ENCODE measurements at places on chromosomes 4 and X.

GRCh38 chr4:56671373-56671772 lies 9.7 kb downstream of the HOPX start:
- DNase-seq = no peak

- DNase-seq = no peak
These were observed 750 bp downstream of the TMEM129 start for GRCh38 chr4:1720163-1720983.

- no peak for DNase-seq
These were observed 53.5 kb downstream of the TBC1D14 start for GRCh38 chr4:6963139-6963611.

- DNase-seq = no peak
These were observed 136.1 kb downstream of the VSIG4 start for GRCh38 chrX:65903750-65904149.

DNA sequence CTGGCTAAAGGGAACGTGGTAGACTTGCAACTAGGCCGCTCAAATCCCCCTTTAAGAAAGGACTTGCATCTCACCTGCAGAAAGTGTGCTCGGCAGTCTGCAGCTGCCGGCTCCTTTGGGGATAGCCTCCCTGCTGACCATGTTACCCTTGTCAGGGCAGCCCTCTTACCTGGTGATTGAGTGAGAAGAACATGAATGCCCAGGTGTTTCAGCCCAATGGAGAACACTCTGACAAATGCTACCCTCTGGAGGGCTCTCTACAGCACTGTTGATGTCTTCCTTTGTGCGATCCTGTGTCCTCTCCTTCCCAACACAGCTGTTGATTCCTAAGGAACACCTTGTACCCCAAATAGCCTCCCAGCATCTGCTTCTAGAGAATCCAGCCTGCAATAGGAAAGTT lies 178.7 kb upstream of the LDB2 start:
- DNase-seq = no peak

- DNase-seq = peak; percentile 58
These were observed 78.6 kb downstream of the CAMK2D start for GRCh38 chr4:113682730-113683537.

GRCh38 chr4:158865520-158866177 lies 96.8 kb downstream of the FNIP2 start:
- DNase-seq = peak; percentile 49

GRCh38 chr4:120636120-120636630 lies 286.4 kb downstream of the PRDM5 start:
- no peak for DNase-seq

DNA sequence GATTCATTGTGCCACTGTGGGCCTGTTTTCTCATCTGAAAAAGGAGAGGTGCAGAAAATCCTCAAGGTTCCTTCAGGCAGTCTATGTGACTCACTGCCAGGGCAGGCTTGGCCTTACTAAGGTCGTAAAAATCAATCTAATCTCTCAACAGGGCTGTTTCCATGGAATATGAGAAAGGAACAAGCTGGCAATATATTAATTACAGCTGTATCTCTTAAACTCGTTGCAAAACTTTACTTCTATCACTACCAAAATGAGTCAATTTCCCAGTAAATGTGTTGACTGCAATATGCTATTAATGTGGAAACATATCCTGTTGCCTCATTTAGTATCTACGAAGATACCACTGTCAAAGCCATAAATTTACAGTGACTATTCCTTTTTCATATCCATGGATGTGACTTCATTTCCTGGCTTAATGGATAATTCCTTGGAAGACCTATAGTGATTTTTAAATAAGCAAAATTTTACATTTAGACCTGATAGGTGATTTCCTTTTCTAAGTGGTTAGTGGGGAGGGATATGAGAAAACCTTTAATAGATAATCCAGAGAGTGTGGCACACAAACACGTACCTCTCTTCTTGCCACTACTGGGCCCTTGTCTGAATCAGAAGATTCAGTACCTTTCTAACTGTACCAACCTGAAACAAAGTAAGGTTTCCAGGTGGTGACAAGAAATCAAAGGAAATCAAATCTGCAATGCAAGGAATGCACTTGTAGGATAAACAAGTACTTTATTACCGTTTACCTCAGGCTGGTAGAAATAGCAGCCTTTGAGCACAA lies 127.4 kb upstream of the FTHL17 start:
- DNase-seq = no peak

- DNase-seq = no peak
These were observed 12.1 kb upstream of the CC2D2A start for GRCh38 chr4:15457406-15458201.

DNA sequence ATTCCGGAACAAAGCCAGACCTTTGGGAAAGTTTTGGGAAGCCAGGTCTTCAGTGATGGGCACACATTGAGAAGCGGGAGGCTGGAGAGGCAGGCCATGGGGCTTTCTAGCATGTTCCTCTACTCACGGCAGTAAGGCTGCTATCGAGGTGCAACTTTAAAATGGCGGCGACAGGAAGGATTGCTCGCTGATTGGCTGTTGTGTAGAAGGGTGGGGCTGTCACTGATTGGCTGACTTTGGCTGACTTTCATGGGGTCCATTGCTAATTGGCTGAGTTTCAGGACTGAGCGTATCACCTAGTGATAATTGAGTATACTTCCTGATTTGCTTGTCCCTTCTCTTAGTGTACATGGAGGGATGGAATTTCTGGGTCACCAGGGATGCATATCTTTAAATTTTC lies 19.7 kb upstream of the GLOD5 start:
- DNase-seq = no peak

- no peak for DNase-seq
These were observed 211.8 kb downstream of the DTHD1 start for GRCh38 chr4:36493251-36493650.

DNA sequence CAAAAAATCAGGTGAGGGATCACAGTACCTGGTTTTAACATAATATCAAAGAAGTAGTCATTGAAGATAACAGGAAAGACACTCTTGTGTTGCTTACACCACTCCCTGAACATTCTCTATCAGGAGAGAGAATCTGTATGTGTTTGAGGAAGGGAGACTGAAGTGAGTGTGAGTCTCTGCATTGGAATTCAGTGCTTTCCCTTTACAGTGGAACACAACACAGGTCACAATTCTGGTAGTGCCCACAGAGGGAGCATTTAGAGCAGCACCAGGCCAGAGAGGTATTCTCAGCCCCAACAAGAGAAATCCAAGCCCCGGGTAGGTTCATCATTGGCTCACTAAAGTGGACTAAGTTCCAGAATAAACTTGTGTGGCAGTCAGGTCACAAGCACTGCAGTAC lies 64.7 kb upstream of the UBQLN2 start:
- no peak for DNase-seq

GRCh38 chr4:153521478-153521877 lies 55.3 kb downstream of the TMEM131L start:
- no peak for DNase-seq

DNA sequence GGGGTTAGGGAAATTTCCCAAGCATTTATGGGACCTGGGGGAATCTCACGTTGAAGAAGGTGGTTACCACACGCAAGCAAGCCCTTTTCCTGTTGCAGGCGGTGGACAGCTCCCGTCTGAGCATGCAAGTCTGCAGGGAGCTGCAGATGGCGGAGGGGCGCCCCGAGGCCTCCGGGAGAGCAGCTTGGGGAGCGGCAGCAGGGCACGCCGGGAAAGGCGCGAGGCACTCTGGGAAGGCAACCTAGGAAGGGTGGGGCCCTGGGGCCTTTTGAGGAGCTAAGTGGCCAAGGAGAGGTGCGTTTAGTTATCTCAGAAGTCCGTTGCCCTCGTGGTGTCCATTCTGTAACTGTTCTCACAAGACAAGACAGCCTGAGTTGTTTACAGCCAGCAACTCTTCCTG lies 57.0 kb upstream of the SLC25A4 start:
- no peak for DNase-seq

GRCh38 chrX:47420962-47421361 lies 50.6 kb downstream of the ZNF157 start:
- DNase-seq = no peak

- no peak for DNase-seq
These were observed 350.9 kb upstream of the F9 start for GRCh38 chrX:139179592-139179991.

DNA sequence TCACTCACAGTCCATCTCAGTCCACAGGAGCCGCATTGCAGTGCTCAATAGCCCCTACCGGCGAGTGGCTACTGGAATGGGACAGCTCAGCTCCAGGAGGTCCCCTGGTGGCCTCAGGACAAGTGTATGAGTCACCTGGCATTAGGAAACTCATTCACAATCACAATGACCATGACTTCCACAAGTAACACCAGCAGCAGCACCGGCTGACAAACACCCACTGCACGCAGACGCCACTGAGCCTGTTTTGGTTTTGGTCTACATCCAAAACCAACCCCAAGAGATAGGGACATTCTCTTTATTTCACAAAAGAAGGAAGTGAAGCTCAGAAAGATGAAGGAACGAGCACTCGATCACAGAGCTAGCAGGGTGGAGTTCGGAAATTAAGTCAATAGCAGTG lies 8.1 kb downstream of the JAKMIP1 start:
- DNase-seq = no peak

DNA sequence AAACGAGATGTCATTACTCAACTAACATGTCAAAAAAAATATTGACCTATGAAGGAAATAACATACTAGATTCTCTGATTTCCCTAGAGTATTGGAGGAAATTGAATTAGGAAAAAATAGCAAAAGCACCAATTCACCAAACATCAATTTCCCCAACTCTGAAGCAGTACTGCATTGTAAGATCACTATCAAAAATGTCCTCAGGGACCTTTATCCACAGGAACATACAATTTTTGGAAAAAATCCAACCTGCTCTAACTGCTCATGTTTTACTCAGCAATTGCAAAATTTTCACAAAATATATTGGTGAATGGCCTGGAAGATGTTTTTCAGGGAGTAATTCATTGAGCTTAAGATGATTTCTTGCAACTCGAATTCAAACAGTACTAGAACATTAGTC lies 239.0 kb upstream of the GIMD1 start:
- DNase-seq = no peak

- no peak for DNase-seq
These were observed 12.4 kb upstream of the ZCCHC13 start for GRCh38 chrX:74291577-74291963.

- no peak for DNase-seq
These were observed 162.9 kb upstream of the USP9X start for GRCh38 chrX:40922307-40922706.

- DNase-seq = no peak
These were observed at the start of gene DCLK2 for GRCh38 chr4:150078041-150078578. Gene DCLK2, plus strand, starts transcription at chr4:150078445. Its CDS starts 583 bp downstream, at chr4:150079028.

GRCh38 chrX:119618439-119618838 lies 12.2 kb upstream of the NKRF start:
- DNase-seq = no peak

DNA sequence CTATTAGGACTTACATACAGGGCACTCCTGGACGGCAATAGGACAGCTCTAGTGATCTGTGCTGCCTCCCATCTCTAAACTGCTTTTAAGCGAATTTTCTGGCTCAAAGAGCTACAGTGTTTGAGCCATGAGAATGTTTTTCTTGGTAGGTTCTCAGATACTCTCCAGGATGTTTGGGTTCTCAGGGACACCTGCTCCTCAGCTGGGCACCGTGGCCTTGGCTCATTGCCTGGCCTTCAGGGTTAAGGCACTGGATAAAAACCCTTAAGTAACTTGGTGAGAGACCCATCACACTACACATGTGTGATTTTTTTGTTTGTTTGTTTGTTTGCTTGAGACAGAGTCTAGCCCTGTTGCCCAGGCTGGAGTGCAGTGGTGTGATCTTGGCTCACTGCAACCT lies 38.5 kb upstream of the HERC5 start:
- DNase-seq = no peak

GRCh38 chr4:42573249-42573648 lies 83.7 kb downstream of the ATP8A1 start:
- no peak for DNase-seq

- DNase-seq = no peak
These were observed 60.8 kb upstream of the DHX15 start for GRCh38 chr4:24644983-24645764.

DNA sequence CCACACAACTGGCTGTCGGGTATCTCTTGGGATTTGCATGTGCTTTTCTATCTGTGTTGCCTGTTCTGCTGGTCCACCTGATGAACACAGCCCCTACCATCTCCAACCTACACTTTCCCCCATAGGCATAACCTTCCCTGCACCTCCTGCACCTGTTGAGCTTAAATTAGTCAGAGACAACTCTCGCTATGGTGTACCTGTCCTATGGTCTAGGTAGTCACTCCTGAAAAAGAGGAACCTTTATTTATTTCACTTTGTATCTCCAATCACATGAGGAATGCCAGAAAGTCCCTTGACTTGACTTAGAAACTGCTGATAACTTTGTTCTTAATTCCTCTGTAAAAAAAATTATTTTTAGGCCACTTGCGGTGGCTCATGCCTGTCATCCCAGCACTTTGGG lies 338.1 kb downstream of the DHRSX start:
- DNase-seq = no peak

DNA sequence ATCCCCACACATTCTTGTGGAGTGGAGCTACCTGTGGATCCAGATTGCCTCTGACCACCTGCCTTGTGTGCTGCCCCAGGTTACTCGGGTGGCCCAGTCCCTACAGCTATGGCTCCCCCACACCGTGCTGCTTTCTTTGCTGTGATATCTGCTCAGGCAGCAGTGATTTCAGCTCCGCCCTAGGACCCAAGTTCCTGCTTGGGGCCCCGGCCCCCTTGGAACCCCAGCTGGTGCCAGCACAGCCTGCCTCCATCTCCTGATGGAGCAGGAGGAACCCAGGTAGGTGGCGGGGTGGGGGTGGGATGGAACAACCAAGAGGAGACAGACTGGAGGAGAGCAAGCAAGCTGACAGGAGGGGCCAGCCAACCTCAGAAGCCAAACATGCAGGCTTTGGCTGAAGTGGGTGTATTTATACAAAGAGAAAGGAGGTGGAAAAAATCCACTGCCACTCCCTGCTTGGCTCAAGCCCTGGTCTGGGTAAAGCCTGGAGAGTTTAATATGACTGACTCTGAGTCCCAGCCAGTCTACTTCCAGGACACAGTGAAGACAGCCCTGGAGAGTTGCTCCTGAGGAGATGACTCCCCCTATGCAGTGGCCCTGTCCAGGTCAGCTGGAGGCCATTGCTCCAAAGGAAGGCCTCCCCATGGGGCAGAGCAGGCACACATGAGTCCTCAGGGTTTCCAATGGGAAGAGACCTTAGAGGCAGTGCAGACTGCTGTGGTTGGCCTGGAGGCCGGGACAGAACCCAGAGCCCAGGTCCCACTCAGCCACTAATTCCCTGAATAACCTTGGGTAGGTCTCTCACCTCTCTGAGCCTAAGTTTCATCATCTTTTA lies 197.1 kb upstream of the MAMLD1 start:
- DNase-seq = no peak

DNA sequence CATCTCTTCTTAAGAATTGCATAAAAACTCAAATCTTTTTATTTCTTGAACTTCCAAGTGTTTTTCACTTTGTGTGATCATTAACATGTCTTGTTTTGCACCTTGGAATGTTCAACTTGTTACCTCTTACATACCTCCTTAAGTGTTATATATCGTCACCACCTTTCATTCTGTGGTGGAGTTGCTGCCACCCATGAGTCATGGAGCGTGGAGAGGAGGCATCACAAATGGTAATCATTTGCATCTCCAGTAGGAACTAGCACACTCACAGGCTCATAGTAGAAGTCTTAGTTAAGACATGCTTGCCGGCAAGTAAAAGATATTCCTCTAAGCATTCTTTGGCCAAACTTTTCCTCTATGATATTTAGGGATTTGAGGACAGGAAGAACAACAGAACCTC lies 67.0 kb upstream of the VCX start:
- no peak for DNase-seq
